ENCODE measurements at places on chromosomes 16 and 17.

GRCh38 chr16:76816475-76816874 is 374.5 kb upstream of the MON1B start:
- DNase-seq = no peak

DNA sequence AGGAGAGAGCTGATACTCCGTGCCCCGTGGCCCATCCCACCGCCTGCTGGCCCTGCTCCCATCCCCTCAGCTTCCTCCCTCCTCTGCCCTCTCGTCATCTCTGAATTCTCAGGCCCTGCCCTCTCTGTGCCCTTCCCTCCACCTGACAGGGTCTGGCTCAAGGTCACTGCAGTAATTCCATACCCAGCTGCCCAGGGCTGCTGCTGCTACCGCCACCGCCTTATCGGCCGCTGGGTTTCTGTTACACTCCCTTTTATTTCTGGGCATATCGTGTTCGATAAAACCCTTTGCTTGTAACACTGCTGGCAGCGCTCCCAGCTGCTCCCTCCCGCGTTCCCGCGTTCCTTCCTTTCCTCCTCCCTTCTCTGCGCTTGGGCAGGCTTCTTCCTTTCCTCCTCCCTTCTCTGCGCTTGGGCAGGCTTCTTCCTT is 1.2 kb downstream of the EPN3 start:
- no peak for DNase-seq

DNA sequence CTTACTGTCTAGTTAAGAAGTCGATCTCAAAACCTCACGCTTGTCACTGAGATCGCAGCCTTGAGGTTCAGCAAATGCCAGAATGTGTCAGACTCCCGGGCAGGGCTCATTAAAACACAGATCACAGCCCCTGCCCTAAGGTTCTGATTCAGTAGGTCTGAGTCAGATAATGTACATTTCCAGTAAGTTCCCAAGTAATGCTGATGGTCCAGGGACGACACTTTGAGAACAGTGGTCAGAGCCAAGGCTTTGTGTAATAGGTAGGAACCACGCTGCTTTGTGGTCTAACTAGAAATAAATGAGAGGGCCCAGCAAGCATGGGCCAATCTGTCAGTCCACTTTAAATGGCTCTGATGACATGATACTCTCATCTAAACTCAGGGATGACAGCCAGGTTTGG is 228.6 kb downstream of the ZFHX3 start:
- DNase-seq = no peak

- DNase-seq = no peak
Measured at GRCh38 chr17:60656499-60656898, 21.2 kb upstream of the BCAS3 start.

DNA sequence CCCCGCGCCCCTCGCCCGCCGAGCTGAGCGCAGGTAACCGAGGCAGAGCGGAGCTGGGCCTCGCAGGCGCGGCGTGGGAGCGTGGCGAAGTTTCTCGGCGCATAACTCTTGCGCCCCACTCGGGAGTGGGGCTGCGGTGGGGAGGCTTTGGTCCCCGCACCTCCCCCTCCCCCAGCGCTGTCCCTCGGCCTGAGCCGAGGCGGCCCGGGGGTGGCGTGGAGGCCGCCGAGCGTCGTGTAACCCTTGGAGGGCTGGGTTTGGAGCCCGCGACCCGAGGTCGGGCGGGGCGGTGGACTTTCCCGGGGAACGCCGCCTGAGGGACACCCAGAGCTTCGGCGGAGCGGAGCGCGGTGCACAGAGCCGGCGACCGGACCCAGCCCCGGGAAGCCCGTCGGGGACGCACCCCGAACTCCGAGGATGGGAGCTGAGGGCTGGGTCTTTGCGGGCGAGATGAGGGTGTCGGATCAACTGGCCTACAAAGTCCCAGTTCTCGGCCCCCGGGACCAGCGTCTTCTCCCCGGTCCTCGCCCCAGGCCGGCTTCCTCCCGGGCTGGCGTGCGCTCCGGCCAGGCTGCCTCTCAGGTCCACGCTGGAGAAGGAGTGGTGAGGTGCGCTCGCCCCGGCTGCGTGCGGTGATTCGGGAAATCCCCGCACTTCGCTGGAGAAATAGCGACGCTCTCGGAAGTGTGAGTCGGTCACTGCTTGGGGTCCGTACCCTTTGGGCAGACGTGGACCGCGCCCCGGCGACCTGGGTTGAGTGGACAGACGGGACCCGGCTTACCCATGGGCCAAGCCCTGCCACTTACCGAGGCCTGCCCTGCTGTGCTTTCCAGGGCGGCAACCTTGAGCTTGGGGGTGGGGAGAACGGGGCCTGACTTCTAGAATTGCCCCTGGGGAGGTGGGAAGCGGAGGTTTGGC is 168.4 kb downstream of the RAB11FIP4 start:
- no peak for DNase-seq

DNA sequence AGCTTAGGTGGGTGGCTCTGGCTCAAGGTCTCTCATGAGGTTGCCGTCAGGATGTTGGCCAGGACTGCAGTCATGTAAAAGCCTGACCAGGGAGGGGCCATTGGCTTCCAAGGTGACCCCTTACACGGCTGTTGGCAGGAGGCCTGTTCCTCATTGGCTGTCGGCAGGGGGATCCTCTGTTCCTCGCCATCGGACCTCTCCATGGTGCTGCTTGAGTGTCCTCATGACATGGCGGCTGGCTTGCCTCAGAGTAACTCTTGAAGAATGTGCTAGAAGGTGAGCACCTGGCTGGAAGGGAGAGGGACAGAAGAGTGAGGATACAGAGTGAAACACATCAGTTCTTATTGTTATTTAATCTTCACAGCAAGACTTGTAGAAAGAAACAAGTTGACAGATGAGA is 4.7 kb upstream of the RPRML start:
- no peak for DNase-seq

- no peak for DNase-seq
Measured at GRCh38 chr16:85567101-85567866, 45.8 kb upstream of the GSE1 start.

DNA sequence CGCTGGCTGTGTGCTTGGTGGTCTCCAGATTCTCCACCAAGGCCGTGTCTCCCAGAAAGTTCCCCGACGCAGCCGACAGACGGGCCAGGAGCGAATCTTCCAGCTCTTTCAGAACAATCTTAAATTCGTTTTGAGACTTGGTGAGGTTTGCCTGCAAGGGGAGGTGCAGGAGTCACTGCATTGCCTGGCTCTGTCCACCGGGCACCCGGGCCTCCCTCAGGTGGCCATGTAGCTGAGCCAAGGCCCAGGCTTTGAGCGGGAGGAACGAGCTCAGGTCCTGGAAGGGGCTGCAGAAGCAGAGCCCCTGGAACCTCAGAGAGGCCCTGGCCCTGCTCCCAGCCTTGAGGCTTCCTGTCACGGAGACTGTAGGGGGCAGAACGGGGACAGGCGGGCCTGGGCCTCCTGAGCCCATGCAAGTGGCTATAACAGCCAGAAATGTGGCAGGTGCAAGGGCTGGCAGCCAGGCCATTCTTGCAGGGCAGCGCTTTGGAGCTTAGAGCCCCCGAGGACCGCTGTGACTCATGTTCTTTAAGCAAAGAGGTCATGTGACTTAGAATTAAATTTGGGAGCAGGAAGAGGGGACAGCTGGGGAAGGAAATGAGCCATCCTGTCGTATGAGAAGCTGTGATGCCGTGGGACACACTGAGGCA is 72.4 kb downstream of the PGS1 start:
- DNase-seq = no peak

DNA sequence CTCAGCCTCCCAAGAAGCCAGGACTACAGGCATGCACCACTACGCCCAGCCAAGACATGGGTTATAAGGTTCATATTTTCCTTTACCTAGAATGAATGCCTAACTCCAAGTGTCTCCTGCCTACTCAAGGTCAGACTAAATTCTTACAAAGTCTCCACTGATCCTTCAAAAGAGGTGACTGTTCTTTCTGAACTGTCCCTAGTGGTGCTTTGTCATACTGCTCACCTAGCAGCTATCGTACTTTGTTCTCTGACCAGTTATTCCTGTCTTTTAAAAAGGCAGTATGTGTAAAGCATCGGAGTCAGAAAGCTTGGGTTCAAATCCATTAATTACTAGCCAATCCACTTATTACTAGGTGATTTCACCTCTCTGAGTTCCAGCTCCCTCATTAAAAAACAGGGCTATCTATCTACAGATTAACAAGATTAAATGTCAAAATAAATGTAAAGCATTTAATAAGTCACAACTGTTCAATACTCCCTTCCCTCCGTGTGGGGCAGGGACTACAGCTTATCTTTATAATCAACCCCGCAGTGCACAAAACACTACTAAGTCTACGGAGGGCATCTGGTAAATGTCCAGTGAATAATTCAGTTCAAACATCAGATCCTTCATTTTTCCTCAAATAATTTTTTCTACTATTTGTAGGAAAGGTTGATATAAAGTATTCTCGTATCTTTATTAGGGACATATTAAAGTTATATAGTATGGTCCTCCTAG is 20.0 kb upstream of the ITGA2B start:
- DNase-seq = no peak

DNA sequence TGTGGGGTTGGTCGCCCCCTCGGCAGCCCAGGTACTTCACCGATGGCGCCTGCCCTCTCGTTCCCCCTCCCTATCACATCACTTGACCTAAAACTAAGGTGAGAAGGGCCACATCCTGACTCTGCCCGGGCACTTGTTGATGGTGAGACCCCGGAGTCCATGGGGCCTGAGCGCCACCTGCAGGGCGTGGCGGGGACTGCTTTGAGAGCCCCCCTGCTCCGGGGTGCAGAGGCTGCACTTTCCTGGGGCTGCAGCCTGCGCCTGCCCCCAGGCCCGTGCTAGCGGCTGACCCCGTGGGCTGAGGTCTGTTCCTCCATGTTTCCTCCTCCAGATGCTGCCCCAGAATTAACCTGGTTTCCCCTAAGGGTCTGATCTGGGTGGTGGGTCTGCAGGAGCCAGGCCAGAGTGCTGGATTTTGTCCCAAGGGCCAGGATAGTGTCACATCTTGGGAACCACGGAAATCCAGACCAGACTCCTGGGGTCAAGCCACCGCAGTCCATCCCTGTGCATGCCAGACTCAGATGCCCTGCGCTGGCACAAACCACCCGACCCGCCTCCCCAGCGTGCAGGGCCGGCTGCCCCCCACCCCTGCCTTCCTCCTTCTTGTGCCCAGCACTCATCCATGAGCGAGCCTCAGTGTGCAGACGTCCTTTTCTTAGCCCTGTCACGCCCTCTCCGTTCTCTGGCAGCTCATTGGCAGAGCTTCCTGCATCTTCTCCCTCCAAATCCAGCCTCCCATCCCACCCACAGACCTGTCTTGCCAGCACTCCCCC is 2.7 kb downstream of the NDUFAF8 start:
- no peak for DNase-seq

DNA sequence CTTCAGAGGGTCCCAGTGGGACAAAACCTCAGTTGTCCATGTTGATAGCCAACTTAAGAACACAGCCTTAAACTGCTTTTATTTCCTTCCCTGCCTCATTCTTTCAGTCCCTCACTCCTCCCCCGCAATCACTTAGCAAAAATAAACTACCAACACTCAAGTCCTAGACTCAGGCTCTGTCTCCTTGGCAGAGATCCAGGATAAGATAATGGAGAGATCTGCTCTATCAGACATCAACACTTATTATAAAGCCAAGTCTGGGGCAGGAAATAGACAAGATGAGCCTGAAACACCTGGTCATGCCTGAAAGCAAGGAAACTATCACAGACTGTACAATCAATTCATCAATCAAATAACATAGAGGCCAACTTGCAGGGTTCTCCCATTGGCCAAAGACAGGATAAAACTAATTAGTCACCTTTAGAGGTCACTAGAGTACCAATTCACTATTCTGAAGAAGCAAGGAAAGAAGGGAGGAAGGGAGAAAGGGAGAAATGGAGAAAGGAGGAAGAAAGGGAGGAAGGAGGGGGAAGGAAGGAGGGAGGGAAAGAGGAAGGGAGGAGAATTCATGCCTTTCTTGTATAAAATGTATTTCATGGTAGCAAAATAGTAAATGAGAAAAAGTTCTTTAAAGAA is 15.7 kb downstream of the HYDIN start:
- DNase-seq = no peak

DNA sequence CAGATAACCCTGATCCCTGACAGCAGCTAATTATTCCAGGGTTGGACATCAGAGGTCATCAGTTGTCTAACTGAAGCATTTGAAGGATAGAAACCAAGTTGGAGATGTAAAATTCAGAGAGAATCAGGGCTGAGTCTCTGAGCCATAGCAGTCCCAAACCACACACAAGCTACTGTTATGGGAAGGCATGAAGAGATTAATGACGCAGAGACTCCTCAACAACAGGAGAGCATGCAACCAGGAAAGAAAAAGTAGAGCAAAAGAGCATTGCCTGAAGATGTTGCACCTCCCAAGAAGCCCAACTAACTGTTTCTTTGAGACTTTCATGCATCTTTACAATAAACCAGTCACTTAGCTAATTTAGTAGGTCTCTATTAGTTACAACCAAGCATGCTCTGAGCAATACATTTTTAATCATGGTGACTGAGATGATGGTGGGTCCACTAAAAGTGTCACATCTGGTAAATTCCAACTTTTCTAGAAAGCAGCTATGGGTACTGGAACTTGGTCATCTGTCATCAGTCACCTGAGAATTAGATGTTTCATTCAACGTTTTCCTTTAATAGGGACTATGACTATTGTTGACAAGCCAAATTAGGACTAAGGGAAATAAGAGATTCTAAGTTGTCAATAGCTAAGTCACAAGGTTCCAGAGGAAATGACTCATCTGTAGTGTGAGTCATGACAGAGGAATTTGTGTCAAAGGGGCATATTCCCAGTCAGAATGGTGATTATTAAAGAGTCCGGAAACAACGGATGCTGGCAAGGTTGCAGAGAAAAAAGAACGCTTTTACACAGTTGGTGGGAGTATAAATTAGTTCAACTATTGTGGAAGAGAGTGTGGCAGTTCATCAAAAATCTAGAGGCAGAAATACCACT is 239.8 kb downstream of the CHD9NB start:
- no peak for DNase-seq

- DNase-seq = no peak
Measured at GRCh38 chr17:31598399-31598782, 206.9 kb downstream of the RAB11FIP4 start.

- no peak for DNase-seq
Measured at GRCh38 chr16:68665501-68665900, 20.4 kb downstream of the CDH3 start.

GRCh38 chr16:56415875-56416274 is 9.5 kb downstream of the AMFR start:
- DNase-seq = no peak

DNA sequence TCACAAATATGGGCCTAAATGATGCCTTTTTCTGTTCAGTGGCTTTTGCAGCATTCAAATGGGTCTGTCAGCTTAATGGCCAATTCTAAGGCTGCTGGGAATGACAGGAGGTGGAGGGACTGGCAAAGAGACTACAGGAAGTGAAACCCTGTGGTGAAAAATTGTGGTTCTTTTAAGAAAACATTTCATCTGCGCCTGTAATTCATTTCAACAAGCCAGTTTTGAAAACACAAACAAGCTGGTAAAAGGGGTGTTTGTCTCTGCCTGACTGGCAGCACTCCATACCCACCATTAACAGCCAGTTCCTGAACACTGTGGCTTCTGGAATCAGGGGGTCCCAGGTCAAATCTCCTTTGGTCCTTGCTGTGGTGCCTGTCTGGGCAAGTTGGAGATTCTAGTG is 3.6 kb upstream of the KDM8 start:
- DNase-seq = no peak

DNA sequence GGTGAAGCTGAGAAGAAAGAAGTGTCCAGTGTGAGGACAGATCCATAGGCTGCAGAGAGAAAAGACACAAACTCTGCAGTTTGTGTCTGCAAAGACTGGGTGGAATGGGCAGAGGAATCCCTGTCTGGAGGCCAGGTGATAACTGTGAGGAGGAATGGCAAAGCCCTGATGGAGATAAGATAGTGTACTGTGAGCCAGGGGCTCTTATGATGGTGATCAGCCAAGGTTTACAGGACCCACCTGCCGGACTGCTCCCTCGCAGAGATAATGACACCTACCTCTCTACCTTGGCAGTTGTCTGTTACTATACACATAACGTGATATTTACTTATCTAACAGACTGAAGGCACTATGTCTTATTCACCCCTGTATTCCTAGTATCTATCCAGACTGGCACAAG is 92.6 kb upstream of the ASIC2 start:
- no peak for DNase-seq

Data from cortex of kidney (tissue), 1 donor.